ENCODE measurements at places on chromosomes 12 and 14.

DNA sequence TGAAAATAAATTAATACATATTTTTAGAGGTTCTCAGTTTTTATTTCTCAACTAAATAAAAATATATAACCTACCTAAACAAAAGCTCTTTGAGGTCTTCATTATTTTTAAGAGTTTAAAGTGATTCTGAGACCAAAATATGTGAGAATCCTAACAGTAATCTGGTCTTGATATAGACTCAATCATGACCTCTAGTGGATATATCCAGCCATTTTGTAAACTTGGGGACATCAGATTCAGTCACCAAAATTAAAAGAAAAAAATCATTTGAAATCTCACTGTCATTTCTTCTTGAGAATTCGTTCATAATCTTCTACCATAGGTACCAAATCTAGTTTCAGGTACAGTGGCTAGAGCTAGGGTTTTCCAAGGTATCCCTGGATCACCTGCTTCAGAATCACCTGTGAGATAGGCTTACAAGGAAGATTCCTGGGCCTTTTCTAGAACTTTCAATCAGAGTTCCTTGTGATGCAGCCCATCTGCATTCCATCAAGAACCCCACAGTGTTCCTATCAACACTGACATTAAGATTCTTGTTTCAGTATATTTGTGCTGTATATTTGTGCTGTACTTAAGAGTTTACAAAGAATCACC, 214.9 kb downstream of the ADAMTS20 start:
- peak; percentile 29 for DNase-seq

- peak; percentile 74 for DNase-seq
Measured at GRCh38 chr14:24441904-24442239, 704 bp downstream of the SDR39U1 start.

DNA sequence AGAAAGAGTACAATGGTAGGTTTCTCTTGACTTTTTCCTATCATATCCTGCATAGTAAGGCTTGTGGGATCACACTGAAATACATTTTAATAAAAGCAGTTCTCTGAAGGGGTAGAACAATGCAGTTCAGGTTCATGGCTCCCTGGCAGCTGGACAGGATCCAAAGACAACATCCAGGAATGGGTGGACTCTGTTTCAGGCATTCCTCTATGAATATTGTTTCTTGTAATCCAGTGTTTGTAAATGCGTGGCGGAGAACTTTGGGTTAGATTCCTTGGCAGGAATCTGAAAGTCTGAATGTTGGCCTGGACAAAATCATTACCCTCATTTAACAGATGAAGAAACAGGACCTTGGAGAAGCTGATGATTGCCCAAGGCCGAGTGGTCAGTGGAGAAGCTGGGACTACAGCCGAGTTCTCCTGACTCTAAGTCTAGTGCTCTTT, 43.5 kb downstream of the SYNE2 start:
- peak; percentile 52 for DNase-seq

- no peak for DNase-seq
Measured at GRCh38 chr12:120468821-120469449, 613 bp downstream of the SRSF9 start.

- DNase-seq = no peak
Measured at GRCh38 chr12:113257564-113257963, 36.3 kb downstream of the TPCN1 start.

GRCh38 chr14:58151133-58152013, 640 bp downstream of the ARMH4 start:
- peak; percentile 53 for DNase-seq

GRCh38 chr12:29816874-29817725, 33.4 kb upstream of the TMTC1 start:
- DNase-seq = no peak

GRCh38 chr14:64293976-64294671, at the start of gene ESR2:
Gene ESR2, minus strand, starts transcription at chr14:64294371. Its CDS starts 11,386 bp downstream, at chr14:64282985.
- DNase-seq = peak; percentile 71

DNA sequence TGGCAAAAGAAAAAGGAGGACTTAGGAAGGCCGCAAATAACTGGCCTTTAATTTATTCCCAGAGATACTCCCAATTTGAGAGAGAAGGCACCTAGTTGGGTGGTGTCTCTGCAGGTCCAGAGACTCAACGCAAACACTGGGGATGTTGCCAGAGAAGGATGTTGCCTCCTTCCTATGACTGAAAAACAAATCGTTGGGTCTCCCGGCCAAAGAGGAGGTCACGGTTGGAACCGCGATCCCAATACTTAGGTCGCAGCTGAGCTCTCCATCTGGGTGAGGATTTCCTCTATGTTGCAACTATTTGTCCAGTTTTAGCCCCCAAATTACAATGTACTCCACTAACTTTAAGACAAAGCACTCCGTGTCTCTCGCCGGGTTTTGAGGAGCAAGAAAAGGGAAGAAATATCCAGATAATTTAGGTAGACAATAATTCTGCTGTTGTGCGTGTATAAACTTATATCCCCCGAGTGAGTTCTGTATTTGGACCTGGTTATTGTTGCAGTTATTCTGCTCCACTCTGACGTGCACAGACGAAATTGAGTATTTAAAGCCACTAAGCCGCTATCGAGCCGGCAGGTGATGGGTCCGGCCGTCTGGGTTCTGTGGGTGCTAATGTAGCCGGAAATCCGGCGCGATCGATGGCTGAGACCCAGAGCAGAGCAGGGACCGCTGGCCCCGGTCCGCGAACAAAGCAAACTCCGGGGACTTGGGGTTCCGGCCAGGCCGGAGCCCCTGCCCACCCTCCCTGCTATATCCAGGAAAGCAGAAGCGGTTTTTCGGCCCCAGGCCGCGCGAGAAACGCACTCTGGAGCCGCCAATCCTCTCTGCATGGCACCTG, 5.7 kb downstream of the HOXC12 start:
- DNase-seq = no peak

GRCh38 chr14:93160353-93160801, 24.3 kb downstream of the MOAP1 start:
- DNase-seq = no peak

- DNase-seq = no peak
Measured at GRCh38 chr12:128793701-128794100, 30.1 kb downstream of the SLC15A4 start.

DNA sequence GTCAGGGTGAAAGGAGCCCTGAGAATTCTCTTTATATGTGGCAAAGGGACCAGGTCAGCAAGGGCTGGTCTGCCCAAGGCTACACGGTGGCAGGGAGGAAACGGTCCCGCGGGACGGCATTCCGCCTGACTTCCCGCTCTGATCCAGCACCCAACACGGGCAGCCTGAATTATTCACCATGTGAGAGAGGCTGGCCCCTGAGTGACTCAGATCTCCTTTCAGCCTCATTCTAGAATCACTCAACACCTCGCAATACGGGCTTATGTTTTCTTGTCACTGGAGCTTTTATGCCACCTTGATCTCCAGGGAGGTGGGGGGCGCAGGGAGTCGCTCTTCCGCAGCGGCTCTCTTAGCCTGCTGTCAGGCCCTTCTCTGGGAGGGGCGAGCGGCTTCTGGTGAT, 8.5 kb downstream of the LRTM2 start:
- no peak for DNase-seq

DNA sequence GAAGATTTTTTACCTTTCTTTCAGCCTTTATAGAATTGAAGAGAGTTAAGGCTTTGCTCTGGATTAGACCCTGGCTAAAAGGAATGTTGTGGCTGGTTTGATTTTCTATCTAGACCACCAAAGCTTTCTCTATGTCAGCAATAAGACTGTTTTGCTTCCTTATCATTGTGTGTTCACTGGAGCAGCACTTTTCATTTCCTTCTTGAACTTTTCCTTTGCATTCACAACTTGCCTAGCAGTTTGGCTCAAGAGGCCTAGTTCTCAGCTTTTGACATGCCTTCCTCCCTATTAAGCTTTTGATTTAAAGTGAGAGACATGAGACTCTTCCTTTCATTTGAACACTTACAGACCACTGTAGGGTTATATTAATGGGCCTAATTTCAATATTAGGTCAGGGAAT, 64.1 kb upstream of the USP15 start:
- no peak for DNase-seq

DNA sequence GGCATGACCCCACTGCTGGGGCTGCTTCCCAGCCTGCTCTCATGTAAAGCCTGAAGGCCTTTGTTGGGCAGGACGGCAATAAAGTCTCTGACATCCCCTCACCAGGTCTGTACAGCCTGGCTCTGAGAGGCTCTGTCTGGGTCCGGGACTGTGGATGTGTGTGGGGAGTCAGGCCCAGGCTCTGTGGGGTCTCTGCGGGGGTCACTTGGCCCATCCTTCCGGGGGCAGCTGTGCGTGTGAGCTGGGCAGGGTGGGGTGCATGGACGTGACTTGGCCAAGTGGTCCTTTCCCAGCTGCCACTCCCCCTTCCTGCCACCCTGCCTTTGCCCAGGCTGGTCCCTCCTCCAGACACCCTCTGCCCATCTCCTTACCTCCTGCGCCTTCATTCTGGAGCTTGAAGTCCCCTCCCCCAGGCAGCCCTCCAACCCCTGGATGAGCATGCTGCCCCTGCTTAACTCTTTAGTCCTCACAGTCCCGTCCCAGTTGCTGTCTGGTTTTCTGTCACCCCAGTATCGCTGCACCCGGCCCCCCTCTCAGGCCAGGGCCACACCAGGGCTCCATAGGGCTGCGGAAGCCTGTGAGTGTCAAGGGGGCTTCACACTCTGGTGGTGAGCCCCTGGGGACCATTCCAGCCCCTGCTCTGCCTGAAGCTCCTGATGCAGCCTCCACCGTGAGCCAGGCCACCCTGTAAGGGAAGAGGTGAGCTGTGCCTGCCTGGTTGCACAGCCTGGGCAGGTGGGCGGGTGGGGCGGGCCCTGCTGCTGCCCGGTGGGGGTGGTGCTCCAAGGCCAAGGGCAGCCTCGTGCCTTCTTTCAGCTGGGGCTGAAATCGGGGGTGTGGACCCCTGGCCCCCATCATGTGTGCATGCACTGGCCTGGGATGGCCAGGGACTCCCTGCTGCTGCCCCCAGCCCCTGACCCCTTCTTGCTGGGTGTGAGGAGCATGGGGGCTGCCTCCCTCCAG, 25.5 kb upstream of the KIF26A start:
- no peak for DNase-seq

GRCh38 chr12:54417712-54418440, 1.2 kb downstream of the ITGA5 start:
- no peak for DNase-seq

DNA sequence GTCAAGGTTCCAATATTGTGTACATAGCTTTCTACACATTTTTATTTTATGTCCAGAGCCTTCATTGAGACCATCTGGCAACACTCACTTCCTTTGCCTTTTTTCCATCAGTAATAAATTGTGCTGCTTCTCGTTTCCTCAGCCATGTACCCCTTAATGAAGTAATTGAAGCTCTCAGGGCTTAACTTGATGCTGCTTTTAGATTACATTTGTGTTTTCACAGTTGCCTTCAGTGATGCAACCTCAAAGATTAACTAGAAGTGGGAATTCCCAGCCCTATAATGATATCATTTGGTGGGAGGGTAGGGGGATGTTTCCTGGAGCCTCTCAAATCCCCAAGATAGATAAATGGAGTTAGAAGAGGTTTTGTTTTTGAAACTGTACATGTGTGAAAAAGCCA, 80.2 kb upstream of the KRR1 start:
- peak; percentile 5 for DNase-seq

DNA sequence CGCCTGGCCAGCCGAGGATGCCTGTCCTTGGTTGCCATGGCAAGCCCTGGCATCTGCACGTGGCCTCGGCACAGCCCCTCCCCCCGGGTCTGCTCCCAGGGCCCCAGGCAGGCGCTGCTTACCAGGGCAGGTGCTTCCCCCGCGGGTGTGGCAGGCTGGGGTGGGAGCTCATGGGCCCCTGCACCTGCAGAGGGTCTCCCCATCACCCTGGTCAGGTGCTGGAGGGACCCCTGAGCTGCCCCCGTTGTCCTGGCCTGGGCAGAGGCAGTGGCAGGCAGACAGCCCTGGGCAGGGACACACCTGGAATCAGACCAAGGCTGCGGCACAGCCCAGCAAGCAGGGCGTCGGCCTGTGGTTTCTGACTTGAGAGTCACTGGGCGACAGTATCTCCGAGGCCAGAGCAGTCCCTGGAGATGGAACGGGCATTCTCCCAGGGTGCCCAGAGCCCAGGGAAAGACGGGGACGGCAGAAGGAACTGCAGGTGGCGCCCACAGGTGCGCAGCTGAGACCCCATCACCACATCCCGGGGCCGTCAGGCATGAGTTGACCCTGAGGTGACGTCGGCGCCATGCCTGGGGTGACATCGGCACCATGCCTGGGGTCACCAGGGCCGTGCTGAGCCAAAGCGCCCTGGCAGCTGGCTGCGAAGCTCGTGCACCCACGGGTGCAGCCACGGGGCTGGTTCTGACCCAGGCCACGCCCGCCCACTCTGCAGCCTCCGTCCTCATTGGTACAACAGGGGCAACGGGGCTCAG, 56.1 kb upstream of the FBRSL1 start:
- DNase-seq = no peak

DNA sequence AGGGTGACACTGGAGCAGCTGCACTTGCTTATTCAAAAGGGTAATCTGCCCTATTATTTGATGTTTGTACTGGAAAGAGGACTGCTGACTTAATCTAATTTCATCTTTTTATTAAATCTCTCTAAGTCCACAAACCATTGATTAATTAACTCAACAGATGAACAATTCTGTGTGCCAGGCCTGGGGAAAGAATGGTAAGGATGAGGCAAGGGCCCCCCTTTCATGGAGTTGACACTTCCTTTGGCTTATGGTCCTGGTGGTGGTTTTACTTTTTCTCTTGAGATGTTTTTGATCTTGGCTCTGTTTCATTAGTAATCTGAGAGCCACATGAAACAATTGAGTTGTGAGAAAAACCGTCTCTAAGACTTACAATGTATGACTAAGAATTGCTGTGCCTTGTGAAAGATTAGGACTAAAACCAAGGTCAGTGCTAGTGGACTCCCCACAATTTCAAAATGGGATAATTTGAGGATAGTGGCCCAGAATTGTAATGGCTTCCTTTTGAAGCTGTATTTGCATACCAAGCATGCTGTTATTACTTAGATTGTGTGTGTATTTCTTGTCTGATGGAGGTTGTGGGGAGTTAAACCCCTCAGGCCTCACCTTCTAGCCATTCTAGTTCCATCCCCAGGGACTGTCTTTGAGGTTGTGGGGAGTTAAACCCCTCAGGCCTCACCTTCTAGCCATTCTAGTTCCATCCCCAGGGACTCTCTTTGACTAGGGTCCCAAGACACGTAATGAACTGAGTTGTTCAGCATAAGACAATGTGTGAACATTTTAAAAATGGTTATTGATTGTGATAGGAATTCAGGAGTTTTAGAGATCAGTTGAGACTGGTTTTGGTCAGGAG, 52.5 kb upstream of the EVL start:
- DNase-seq = no peak

DNA sequence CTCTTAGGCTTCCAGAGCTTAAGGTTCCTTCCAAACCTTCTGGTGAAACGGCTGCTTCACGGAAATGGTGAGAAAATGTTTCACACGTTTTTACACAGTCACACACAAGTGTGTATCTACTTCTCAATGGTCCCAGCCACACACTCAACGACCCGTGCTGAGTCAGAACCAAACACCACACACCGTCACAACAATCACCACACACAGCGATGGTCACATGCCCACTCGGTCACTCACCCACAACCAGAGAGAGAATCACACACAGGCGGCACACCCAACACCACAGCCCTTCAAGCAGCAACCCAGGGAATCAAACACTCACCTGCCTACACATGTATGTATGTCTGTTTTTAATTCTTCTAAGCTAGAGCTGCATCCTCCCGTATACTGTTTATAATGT, 12.6 kb upstream of the PLEKHD1 start:
- DNase-seq = no peak

Data from NCI-H1105 treated with DMSO at 0.1 percent for 48 hours (cell line).